B cell (primary cell): ENCODE measurements at places on chromosomes 2 and 18.

GRCh38 chr2:192139813-192140212 is 54.9 kb downstream of the TMEFF2 start:
- H3K27ac ChIP-seq = no peak overlapping the region
- DNase-seq = no peak
- H3K27me3 ChIP-seq = no peaks in the 10 kb centered on the region

- no peak for DNase-seq
- no peaks in the 10 kb centered on the region for H3K27me3 ChIP-seq
- no peak overlapping the region for H3K4me3 ChIP-seq
- H3K4me1 ChIP-seq = no peaks in the 10 kb centered on the region
Measured at GRCh38 chr2:102159295-102159694, 16.7 kb downstream of the IL1R1 start.

GRCh38 chr18:7338846-7339245 is 108.0 kb downstream of the LRRC30 start:
- H3K27ac ChIP-seq = no peak overlapping the region
- H3K27me3 ChIP-seq = no peaks in the 10 kb centered on the region
- H3K36me3 ChIP-seq = no peaks in the 10 kb centered on the region
- DNase-seq = no peak
- H3K4me1 ChIP-seq = no peaks in the 10 kb centered on the region

GRCh38 chr2:145751629-145752028 is 1231.7 kb upstream of the ZEB2 start:
- no peak overlapping the region for H3K4me3 ChIP-seq
- peak; percentile 72 for DNase-seq
- peaks cover 45% of the 10 kb centered on the region for H3K4me1 ChIP-seq
- H3K36me3 ChIP-seq = no peaks in the 10 kb centered on the region
- peak overlapping the region; percentile 12 for H3K27ac ChIP-seq

- no peak overlapping the region for H3K27ac ChIP-seq
- no peaks in the 10 kb centered on the region for H3K36me3 ChIP-seq
- no peak for DNase-seq
- H3K4me1 ChIP-seq = peaks cover 7% of the 10 kb centered on the region
Measured at GRCh38 chr2:57973621-57974186, 72.9 kb upstream of the VRK2 start.

DNA sequence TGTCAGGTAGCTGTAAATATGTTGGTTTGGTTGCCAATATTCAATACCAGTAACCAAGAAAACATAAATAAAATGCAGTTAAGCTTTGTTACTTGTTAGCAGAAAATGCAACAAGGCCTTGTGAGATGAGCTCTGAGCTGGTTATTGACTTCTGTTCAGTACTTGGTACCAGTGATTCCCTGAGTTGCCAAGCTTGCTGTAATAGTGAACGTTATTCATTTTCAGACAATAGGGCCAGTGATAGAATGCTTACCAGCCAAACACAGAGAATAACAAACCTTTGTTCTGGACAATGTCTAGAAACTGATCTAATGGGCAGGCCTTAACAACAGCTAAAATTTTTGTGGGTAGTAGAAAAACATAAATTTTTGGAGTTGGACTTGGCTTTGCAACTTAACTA is 29.5 kb downstream of the RASGRP3 start:
- peaks cover 27% of the 10 kb centered on the region for H3K4me1 ChIP-seq
- no peak overlapping the region for H3K27ac ChIP-seq
- H3K27me3 ChIP-seq = no peaks in the 10 kb centered on the region
- H3K36me3 ChIP-seq = peaks cover 13% of the 10 kb centered on the region
